ENCODE measurements at places on chromosomes 4 and X. TPM values are rescaled to one million over a fixed set of nuclear protein-coding genes. Genes with fewer than 3 reads are reported as not detected.

MAGEA4 gene
- polyA plus RNA-seq, result not detected

CXCL1 gene
- polyA plus RNA-seq, result 8.2 TPM

AFAP1 gene
- polyA plus RNA-seq, result 11.4 TPM

FAT4 gene
- polyA plus RNA-seq, result 8.7 TPM

FAM133A gene
- polyA plus RNA-seq, result 0.40 TPM

SSX2B gene
- not detected for polyA plus RNA-seq

CDS1 gene
- 2.7 TPM for polyA plus RNA-seq

HELQ gene
- polyA plus RNA-seq, result 15.5 TPM

KLHL13 gene
- 5.6 TPM for polyA plus RNA-seq

RHOXF1 gene
- polyA plus RNA-seq, result 2.9 TPM

DDIT4L gene
- 5.2 TPM for polyA plus RNA-seq

FGB gene
- not detected for polyA plus RNA-seq

CHRDL1 gene
- polyA plus RNA-seq, result 70.2 TPM

IBSP gene
- polyA plus RNA-seq, result not detected

PAGE2B gene
- polyA plus RNA-seq, result not detected

FAM9B gene
- polyA plus RNA-seq, result 0.07 TPM

ABCB7 gene
- 14.0 TPM for polyA plus RNA-seq

SCD5 gene
- 99.3 TPM for polyA plus RNA-seq

POF1B gene
- polyA plus RNA-seq, result 0.07 TPM

F8A3 gene
- polyA plus RNA-seq, result 10.3 TPM

TNIP3 gene
- polyA plus RNA-seq, result 0.05 TPM

PROM1 gene
- polyA plus RNA-seq, result 0.10 TPM

PCDH11X gene
- 1.5 TPM for polyA plus RNA-seq

TMEM33 gene
- 31.0 TPM for polyA plus RNA-seq

ETNPPL gene
- polyA plus RNA-seq, result 0.32 TPM

GPRASP3 gene
- 4.0 TPM for polyA plus RNA-seq

RNF175 gene
- polyA plus RNA-seq, result 0.20 TPM

RAP1GDS1 gene
- polyA plus RNA-seq, result 32.6 TPM

KLKB1 gene
- polyA plus RNA-seq, result 0.38 TPM

NXF2B gene
- polyA plus RNA-seq, result not detected

DCHS2 gene
- polyA plus RNA-seq, result 0.97 TPM

GPC4 gene
- 21.7 TPM for polyA plus RNA-seq

WDR17 gene
- 1.5 TPM for polyA plus RNA-seq

SASH3 gene
- polyA plus RNA-seq, result 1.8 TPM

SLC16A2 gene
- polyA plus RNA-seq, result 16.3 TPM

UGT2B15 gene
- not detected for polyA plus RNA-seq

GPR50 gene
- polyA plus RNA-seq, result not detected

NUDT10 gene
- polyA plus RNA-seq, result 17.1 TPM

TEX11 gene
- polyA plus RNA-seq, result not detected

BOD1L1 gene
- polyA plus RNA-seq, result 31.9 TPM

ADGRG2 gene
- 0.12 TPM for polyA plus RNA-seq

C4orf51 gene
- not detected for polyA plus RNA-seq

SH2D1A gene
- polyA plus RNA-seq, result 0.88 TPM

PABPC4L gene
- polyA plus RNA-seq, result 2.2 TPM

Data from ovary (tissue), 10 donors.